ENCODE measurements at places on chromosomes 6 and 20.

- peak; percentile 31 for DNase-seq
These were observed 68.7 kb upstream of the TAB2 start for GRCh38 chr6:149248693-149249369.

DNA sequence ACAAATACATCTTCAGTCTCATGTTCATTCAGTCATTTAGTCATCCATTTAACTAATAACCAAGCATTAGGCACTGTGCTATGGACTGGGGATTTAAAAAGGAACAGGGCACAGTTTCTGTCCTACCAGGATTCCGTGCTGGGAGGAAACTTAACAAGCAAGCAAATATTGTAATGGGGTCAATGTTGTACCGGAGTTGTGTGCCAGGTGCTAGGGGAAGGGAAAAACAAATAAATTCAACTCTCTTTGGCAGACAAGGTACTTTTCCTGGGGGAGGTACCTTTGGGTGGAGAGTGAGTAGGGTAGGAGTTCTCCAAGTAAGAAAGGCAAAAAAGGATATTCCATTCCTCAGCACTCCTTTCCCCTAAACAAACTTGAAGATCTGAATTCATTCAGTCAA, 90.3 kb downstream of the OLIG3 start:
- no peak for DNase-seq

DNA sequence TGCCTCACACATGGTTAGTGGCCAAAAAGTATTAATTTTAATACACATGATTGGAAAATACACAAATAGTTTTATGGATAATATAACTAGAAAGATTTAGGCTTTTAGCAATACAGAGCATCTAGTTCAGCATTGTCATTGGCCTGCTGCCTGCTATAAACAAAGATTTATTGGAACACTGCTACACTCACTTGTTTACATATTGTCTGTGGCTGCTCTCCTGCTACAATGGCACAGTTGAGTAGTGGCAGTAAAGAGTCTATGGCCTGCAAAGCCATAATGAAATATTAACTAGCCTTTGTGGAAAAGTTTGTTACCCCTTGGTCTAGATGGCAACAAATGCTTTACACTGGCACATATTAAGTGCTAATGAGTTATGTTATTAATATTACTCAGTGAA, 37.8 kb downstream of the ZNF451 start:
- no peak for DNase-seq

DNA sequence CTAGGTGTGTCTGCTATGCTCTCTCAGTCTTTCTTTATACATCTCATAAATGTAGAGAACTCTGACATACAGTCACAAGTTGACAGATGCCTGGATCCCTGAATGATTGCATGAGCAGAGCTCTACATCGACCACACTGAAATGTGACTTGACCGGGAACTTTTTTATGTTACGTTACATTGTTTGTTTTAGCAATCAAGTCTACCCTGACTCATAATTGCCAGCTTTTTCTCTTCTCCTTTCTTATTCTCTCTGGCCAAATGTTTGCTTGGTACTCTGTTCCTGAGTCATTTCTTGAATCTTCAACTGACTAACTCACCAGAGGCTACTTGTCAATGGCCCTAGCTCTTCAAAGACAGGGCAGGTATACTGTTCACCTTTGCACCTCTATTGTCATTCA, 213.6 kb upstream of the DTNBP1 start:
- no peak for DNase-seq

DNA sequence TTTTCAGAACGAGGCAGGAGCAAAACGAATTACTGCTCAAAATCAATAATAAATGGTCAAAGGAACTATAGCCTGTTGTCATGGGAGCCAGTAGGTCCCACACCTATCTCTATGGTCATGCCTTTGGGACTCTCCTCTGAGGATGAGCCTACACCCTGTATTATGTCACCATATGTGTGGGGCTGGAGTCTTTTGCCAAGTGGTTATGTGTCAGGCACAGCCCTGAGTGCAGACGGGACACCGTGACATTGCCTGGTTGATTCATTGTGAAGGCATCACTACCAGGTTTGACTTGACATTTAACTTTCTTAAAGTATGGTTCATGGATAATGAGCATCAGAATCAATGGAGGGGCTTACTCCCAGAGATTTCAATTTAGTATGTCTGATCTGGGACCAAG, 23.6 kb downstream of the BMP6 start:
- no peak for DNase-seq

- no peak for DNase-seq
These were observed 8.8 kb upstream of the PERP start for GRCh38 chr6:138115877-138116660.

DNA sequence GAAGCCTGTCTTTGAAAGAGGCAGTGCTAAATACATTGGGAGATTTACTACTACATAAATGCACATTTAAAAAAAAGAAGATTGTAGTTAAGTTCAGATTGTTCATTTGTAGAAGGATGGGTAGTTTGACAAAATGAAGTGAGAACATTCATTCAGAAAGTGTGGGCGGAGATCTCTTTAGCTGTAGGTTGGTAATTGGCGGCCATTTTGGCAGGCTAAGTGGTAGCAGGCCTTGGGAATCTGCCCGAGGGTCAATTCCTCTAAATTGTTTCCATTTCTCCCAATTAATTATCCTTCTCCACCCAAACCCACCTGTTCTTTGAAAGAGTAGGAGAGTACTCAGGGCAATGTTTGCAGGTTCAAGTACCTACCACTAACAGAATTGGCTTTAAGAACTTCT, 17.9 kb downstream of the SOX4 start:
- DNase-seq, result no peak

- DNase-seq, result no peak
These were observed 27.4 kb downstream of the DDO start for GRCh38 chr6:110387986-110388385.

DNA sequence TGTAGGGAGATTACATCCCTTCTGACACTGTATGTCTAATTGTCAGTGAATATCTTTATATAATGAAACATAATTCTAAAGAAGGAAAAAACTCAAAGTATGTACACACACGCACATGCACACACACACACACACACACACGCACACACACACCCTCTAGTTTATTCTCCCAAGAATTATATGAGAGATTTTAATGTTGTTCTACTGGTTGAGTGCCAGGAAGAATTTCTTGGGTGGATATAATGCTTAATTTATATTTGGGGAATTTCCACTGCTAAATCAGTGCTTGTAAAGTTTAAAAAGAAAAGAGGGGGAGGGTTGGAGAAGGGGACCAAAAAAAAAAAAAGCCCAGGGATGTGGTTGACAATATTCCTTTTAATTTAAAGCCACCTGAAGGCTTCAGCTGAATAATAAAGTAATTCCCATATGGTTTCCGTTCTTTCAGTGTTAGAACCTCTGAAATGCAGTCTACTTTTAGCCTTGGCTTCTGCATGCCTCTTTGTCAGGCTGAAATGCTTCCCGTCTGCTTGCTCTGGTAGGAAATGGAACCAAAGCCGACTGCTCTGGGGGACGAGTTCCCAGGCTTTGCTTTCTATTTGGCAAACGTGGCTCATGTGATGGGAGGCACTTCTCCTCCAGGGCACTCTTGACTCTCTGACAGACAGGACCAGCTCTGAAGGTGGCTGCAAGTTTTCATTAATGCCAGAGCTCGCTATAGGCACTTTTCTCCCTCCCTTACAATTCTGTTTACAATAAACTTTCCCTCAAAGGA, 225.4 kb downstream of the PRL start:
- no peak for DNase-seq

DNA sequence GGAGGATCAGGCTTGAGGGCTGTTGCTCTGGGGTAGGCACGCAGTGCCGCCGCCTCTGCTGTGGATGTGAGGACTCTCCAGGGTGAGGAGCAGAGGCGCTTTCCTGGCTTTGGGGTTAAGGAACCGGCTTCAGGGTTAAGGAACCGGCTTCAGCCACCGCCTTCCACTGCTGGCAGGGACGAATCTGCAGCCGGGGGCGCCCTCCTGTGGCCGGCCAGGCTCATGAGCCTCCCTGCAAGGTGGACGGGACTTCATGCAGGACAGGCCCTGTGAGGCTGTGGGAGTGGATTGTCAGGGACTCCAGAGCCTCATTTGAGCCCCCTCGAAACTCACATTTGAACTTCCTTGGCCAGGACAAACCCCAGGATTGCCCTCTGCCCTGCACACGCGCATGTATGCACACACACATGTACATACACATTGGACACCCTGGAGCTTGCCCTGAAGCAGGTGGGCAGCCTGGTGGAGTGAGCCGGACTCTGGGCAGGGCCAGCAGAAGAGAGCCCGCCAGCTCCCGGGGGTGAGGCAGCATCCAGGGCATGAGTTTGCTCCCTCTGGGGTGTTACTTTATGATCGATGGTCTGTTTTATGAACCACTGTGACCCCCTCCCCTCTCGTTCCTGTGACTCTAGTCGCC, 146.9 kb downstream of the PHACTR3 start:
- no peak for DNase-seq

GRCh38 chr6:44010411-44011349, 116.6 kb downstream of the MRPL14 start:
- DNase-seq, result no peak

DNA sequence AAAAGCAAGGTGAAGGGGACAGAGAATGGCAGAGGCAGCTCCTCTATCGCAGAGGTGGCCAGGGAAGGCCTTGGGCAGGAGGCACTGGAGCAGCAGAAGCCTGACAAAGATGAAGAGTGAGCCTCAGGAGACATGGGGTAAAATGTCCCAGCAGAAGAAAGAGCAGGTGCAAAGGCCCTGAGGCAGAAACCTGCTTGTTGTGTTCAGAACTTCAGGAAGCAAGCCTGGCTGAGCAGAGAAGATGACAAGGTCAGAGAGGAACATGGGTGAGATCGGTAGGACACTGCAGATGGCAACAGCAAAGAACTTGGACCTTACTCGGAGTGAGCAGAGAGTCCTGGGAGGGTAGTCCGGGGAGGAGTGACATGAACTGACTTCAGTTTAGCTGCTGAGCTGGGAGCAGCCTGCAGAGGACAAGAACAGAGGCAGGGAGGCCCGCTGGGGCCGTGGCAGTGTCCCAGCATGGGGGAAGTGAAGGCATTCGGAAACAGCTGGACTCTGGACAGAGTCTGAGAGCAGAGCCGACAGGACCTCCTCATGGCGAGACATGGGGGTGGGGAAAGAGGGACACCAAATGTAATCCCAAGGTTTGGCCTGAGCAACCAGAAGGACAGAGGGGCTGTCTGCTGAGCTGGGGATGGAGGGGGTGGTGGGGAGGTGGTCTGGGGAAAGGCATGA, 106.3 kb downstream of the PREX1 start:
- DNase-seq, result no peak

DNA sequence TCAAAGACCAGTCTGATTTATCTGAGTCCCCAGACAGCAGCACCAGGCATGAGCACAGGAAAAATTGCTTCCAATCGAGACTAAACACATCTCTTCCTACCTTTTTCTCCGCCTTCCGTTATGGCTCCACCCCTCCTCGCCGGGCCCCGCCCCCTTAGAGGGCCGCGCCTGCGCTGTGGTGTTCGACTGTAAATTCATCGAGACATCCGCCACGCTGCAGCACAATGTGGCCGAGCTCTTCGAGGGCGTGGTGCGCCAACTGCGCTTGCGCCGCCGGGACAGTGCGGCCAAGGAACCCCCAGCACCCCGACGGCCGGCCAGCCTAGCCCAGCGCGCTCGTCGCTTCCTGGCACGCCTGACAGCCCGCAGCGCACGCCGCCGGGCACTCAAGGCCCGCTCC, 8.9 kb downstream of the REM1 start:
- no peak for DNase-seq

GRCh38 chr20:54229566-54230160, 21.8 kb downstream of the PFDN4 start:
- no peak for DNase-seq

GRCh38 chr6:57247603-57248002, 25.5 kb upstream of the RAB23 start:
- DNase-seq, result no peak

GRCh38 chr20:53840532-53840931, 229.9 kb downstream of the BCAS1 start:
- DNase-seq, result no peak

GRCh38 chr20:21230686-21231085, 72.4 kb upstream of the XRN2 start:
- DNase-seq, result no peak

GRCh38 chr20:13017883-13018535, 9.2 kb downstream of the SPTLC3 start:
- no peak for DNase-seq

DNA sequence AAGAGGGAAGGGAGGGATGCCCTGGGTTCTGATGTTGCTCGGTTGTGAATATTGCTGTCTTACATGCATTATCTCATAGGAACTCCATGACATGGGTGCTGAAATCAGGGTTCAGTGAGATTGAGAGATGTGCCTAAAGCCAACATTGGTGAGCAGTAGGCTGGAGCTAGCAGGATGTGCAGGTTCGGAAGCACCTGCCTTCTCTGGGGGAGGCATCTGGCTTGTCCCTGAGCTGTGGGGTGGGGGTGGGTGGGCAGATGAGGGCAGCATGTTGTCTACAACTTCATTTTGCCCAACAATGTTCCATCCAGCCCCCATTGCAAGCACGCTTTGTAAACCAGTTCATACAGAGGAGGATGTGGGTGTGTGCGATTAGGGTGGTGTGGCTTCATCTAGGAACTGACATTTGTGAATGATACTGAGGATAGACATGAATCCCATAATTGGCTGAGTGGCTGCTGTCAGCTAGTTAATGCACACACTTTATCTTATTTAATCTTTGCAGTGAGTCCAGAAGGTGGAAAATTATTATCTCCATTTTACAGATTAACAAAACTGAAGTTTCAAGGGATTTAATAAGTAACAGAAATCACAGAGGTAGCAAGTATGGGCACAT, 119.4 kb downstream of the SYNDIG1 start:
- DNase-seq, result no peak

- no peak for DNase-seq
These were observed 59.7 kb downstream of the RBM38 start for GRCh38 chr20:57450931-57451330.

- no peak for DNase-seq
These were observed 1.4 kb downstream of the LAMP5 start for GRCh38 chr20:9515741-9516233.

GRCh38 chr20:44709380-44709779, 5.8 kb upstream of the CCN5 start:
- DNase-seq, result no peak

DNA sequence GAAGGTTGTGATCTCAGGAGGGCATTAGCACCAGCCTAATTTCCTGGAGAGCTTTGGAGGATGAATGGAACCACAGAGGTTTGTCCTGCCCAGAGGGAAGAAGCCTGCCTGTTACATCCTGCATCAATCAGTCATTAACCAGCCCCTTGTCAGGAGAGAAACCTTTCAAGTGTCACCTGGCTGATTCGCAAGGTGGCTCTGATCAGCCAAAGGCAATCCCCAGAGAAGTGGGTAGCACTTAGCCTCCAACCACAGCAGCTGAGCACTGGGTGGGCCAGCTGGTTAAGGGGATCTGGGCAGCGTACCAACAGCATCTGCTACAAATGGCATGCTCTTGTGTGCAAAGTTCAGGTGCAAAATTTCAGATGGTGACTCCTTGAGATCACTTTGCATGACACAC, 26.9 kb downstream of the ANKEF1 start:
- no peak for DNase-seq

- DNase-seq, result no peak
These were observed 58.0 kb upstream of the PREP start for GRCh38 chr6:105460860-105461259.

- no peak for DNase-seq
These were observed 1.1 kb downstream of the EIF2S2 start for GRCh38 chr20:34110745-34111641.

Data from natural killer cell (primary cell).